ENCODE measurements at places on chromosomes 5 and 9.

- DNase-seq: no peak
Observed at GRCh38 chr9:132804576-132805295, 73.3 kb downstream of the AK8 start.

- no peak for DNase-seq
Observed at GRCh38 chr5:115599502-115599901, 2.8 kb downstream of the TICAM2 start.

DNA sequence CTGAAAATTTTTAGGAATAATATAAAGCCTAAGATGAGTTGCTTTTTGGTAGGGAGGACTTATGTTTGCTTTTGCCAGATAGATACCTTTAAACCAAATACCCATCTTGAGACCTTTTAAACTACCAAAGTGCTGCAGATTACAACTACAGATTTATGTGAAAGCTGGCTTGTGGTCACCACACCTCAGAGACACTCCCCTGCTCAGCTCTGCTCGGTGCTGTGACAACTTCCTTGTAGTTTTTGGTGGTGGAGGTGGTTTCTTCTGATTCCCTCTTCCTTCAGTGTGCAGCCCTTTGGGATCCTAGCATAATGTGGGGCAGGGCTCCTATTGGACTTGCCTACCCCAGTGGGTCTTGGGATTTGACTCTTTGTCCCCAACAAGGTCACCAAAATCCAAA is 29.2 kb downstream of the GARNL3 start:
- no peak for DNase-seq

- DNase-seq: no peak
Observed at GRCh38 chr9:113317777-113318176, 14.6 kb upstream of the RNF183 start.

- DNase-seq: no peak
Observed at GRCh38 chr5:170355601-170356098, 33.5 kb downstream of the KCNMB1 start.

- DNase-seq: no peak
Observed at GRCh38 chr5:111194925-111195324, 29.3 kb upstream of the CAMK4 start.
